NCI-H748 treated with DMSO at 0.1 percent for 48 hours (cell line): ENCODE measurements at places on chromosomes 1 and 21.

DNA sequence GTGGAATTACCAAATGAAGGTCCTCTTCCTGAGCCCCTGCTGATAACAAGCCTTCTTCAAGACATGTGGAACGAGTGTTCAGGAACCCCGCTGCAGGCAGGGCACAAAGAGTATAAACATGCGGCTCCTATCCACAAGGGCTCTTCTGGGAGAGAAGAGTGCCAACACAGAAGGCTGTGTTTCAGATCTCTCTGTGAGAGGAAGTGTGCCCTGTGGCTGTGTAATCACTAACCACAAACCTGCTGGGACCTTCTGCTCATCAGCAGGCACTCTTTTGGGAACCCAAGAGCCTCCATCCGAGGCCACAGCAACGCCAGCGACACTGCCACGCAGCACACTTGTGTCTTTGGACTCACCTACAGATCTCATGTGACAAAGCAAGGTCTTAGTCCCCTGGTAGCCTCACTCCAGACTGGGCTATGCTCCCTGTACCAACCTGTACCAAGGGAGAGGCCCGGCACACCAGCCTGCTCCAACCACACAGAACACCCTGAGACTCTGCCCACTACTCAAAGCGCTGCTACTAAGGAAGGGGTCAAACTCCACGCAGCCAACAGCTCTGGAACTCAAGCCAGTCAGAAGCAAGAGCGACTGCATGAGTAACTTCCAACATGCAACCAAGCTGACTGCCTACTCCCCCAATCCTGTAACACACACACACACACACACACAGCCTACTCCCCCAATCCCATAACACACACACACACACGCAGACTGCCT, 7.8 kb downstream of the PTTG1IP start:
- DNase-seq: no peak

- no peak for DNase-seq
These were observed 264.5 kb downstream of the OLFM3 start for GRCh38 chr1:101732261-101732660.

DNA sequence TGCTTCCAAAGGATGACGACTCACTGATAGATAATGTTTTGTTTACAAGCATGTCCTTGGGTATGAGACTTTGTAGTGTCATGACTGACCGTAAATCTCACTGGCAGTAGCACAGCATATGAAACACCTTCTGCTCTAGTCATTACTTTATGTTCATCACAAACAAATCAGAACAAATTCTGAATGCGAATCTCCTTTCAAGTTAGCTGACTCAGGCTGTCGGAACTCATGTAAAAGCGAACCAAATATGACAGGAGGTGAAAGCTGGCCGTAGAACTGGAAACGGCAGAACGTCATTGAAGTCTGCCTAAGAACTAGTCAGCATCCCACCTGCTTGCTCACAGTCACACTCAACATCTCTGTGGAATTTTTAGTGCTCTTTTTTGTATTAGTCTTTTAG, 143.9 kb downstream of the RGS7 start:
- DNase-seq: no peak

GRCh38 chr1:234089396-234089795, 184.9 kb downstream of the SLC35F3 start:
- no peak for DNase-seq

DNA sequence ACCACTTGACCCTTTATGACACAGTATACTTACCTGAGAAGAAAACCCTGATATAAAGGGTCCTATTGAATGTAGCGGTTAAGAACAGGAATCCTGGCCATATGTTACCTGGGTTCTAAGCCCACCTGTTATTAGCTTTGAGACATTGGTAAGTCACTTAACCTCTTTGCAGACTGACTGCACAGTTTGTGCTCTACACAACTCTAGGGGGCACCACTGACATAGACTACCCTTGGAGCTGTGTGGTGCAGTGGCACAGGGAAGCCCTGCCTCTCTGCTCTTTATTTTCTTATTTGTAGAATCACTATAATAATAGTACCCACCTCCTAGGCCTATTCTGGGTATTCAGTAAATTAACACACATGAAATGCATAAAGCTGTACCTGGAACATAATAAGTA, 165.6 kb downstream of the C1orf94 start:
- no peak for DNase-seq

GRCh38 chr1:202821467-202821866, 10.7 kb downstream of the PCAT6 start:
- no peak for DNase-seq

- no peak for DNase-seq
These were observed 46.5 kb upstream of the TENT5B start for GRCh38 chr1:27058966-27059669.
